Smooth muscle cell of bladder (primary cell): ENCODE measurements at places on chromosomes 16 and 17. TPM values are rescaled to one million over a fixed set of nuclear protein-coding genes. Genes with fewer than 3 reads are reported as not detected.

Gene DOC2B
- total RNA-seq = not detected in 2 replicates

Gene TBC1D3
- total RNA-seq = not detected in 2 replicates

Gene YBX2
- 0.09 TPM in 1 of 2 replicates, not detected in the other for total RNA-seq

Gene KIF18B
- 0.09 and 0.71 TPM in 2 replicates for total RNA-seq

Gene CALB2
- 0.28 and 0.92 TPM in 2 replicates for total RNA-seq

Gene TMC5
- total RNA-seq = not detected in 2 replicates
